ENCODE measurements at places on chromosomes 7 and 10.

GRCh38 chr10:49667991-49668390 is 11.5 kb upstream of the C10orf53 start:
- DNase-seq, result no peak

- DNase-seq, result no peak
Observed at GRCh38 chr7:116380025-116380424, 119.5 kb upstream of the CAV2 start.

GRCh38 chr10:104349623-104350126 is 4.0 kb upstream of the CFAP58 start:
- peak; percentile 41 for DNase-seq

DNA sequence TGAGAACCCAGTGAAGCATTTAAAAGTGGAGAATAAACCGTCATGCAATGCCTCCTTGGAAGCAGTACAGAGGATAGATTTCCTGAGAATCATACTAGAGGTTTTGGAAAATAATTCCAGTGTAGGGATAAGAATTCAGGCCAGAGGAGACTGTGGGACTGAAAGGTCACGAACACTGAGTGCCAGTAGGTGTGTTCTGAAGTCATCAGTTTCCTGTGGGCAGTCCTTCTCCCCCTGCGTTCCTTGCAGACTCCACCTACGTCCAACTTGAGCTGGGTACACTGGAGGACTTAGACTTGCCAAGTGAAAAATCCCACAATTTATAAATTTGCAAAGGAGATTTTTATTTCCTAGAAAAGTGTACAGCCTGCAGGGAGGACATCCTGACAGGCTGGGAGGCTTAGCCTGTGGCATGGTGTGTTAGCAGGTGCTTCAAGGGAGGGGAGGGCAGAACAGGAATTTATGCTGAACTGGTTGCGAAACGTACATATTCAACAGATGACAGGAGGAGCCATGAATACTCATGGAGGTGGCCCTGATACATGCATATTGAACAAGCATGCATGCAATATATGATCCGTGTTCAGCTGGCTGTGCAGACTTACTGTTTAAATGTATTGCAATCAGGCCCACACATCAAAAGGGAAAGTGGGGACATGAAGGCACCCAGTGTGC is 72.9 kb upstream of the POM121L12 start:
- no peak for DNase-seq

DNA sequence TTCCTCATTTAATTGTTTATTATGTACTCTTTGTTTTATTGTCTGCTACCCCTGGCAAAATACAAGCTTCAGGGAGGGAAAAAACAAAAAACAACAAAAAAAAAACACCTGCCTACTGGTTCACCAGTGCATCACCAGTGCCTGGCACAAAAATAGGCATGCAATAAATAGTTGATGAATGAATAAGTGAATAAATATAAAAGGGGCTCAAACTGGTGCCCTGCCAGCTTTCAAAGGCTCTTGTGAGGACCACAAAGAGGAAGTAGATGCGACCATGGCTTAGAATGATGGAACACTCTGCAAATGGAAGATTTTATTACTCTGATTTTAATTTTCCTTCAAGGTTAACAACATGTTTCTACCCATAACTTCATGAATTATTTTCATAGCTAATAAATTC is 213.0 kb upstream of the INHBA start:
- DNase-seq, result no peak

- no peak for DNase-seq
Observed at GRCh38 chr10:52900593-52900992, 128.0 kb upstream of the MBL2 start.

GRCh38 chr10:93495654-93496321 is 624 bp upstream of the CEP55 start:
- DNase-seq, result no peak

GRCh38 chr7:151672716-151673115 is 153.0 kb upstream of the RHEB start:
- no peak for DNase-seq

DNA sequence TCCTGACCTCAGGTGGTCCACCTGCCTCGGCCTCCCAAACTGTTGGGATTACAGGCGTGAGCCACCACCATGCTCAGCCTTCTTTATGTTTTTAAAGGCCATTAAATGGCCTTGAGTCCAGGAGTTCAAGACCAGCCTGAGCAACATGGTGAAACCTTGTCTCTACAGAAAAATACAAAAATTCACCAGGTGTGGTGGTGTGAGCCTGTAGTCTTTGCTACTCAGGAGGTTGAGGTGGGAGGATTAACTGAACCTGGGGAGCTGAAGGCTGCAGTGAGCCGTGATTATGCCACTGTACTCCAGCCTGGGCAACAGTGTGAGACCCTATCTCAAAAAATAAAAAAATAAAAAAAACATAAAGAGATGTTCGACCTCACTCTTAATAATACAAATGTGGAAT is 11.0 kb downstream of the SMO start:
- DNase-seq, result no peak

DNA sequence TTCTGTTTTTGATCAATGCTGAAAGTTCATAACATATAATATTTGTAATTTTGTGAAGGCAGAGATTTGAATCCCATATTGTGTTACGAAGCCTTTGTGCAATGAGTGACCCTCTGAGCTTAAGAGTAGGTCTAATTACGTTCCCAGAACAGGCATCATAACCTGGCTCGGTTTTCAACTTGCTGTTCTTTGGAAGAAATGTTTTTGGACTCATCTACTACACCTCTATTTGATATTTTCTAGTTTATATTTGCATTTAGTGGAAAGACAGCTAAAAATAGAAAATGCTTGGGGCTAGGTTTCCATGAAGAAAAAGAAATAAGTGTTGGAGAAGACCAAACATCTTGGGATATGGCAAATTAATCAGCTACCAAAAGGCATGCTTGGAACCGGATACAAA is 234.8 kb downstream of the AGMO start:
- no peak for DNase-seq

- no peak for DNase-seq
Observed at GRCh38 chr10:69901628-69902505, 100.2 kb downstream of the COL13A1 start.

- DNase-seq, result no peak
Observed at GRCh38 chr7:24825931-24826661, 68.8 kb upstream of the GSDME start.

GRCh38 chr10:10797513-10797912 is 220.2 kb upstream of the CELF2 start:
- no peak for DNase-seq

DNA sequence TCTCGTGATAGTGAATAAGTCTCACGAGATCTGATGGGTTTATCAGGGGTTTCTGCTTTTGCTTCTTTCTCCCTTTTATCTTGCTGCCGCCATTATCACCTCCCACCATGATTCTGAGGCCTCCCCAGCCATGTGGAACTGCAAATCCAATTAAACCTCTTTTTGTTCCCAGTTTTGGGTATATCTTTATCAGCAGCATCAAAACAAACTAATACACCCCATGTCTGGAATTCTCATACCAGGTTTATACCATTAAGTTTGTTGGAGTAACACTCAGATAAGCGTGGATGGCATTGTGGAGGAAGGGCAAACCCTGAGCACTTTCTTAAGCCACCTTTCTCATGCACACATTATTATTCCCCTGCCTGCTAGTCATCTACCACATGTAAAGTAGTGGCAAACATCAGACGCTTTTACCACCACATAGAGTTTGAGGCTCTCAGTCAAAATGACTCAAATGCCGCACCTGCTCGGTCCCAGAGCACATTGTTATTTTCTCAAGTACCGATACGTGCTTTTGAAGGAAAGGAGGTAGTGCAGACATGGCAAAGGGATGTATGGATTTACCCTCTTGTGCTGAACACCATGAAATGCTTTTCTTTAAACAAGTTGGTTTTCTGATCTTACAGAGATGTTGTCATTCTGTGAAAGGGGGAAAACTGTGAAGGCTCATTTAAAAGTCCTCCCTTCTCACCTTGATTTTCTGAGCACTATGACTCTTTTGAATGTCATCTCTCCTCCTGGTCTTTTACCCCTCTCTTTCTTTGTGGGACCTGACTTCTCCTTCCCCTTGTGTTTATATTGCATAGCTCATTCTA is 429.7 kb downstream of the EXOC4 start:
- no peak for DNase-seq

GRCh38 chr10:85177767-85178166 is 849.4 kb downstream of the CCSER2 start:
- no peak for DNase-seq

DNA sequence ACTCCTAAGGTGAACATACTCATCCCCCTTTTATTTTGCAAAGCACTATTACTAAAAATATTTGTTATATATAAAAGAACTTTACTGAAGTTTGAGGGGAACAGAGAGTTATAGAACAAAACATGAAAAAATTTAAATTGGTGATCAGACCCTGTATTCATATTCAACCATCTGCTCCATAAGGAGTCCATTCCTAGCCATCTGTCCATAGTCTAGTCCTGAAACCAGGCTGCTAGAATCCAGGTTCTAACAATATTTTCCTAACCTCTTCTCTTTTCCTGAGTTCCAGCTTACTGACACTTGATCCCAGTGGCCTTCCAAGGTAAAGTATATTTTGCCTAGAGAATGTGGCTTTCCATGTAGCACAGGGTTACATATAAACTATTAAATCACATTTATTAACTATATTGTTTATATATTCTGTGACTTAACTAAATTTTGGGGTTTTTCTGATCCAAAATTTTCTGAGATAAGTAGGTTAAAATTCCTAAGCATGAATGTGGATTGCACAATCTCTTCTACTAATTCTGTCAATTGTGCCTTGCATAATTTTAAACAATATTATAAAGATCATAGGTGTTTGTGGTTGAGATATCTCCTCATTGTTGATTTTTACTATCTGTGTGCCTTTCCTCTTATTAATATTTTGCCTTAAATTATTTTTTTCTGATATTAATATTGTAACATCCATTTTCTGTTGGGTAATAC is 137.6 kb upstream of the MAGI2 start:
- DNase-seq, result no peak

GRCh38 chr7:50807026-50807730 is 24.5 kb upstream of the GRB10 start:
- no peak for DNase-seq

DNA sequence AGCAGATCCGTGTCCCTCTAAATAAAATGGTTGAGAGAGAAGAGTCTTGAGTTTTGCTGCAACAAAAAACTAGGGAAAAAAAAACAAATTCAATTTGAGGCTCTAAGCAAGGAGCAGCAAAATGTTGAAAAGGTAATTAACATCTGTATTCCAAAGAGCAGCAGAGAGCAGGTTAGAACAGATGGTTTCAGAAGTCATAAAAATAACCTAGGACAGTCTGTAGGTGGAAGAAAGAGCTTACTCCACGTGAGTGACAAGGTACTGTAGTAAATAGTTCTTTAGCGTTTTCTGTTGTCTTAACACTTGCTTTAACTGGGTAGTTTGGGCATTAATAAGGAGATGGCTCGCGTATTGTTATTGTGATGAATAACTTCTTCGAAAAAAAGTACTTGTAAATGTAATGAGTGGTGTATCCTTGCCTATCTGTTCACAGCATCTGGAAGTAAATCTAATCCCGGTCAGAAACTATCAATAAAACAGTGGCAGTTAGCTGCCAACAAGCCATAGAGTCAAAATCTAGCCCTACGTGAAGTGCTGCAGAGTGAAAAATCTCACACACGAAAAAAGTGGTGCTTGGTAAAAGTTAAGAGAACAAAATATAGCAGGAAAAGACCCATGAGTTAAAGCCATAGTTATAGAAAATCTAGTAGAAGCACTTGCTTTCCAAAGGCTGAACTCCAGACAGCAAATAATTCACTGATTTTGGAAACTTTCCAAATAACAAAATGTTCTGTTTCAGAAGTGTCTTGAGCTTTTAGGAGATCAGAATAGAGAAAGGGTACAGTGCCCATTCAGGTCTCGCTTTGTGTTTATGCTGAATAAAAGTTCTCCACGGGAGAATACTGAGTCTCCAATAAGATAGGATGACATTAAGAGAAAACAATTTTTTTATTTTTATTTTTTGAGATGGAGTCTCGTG is 49.3 kb upstream of the PARD3 start:
- no peak for DNase-seq

DNA sequence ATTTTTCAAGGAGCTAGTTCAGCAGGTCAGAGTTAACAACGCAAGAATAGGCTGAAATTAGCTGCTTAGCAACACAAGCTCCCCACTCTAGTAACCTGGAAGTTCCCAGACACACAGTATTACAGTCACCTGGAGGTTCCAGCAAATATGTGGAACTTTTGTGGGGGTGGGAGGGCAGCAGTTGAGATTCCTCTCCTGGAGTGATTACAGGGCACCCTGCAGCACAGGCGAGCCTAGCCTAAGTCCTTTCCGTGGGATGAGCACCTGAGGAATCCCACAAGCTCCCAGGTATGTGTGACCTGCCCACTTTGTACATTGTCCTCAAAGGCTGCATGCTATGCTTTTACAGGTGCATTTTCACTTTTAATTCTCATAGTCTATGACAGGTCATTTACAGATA is 13.6 kb downstream of the TPK1 start:
- DNase-seq, result no peak

DNA sequence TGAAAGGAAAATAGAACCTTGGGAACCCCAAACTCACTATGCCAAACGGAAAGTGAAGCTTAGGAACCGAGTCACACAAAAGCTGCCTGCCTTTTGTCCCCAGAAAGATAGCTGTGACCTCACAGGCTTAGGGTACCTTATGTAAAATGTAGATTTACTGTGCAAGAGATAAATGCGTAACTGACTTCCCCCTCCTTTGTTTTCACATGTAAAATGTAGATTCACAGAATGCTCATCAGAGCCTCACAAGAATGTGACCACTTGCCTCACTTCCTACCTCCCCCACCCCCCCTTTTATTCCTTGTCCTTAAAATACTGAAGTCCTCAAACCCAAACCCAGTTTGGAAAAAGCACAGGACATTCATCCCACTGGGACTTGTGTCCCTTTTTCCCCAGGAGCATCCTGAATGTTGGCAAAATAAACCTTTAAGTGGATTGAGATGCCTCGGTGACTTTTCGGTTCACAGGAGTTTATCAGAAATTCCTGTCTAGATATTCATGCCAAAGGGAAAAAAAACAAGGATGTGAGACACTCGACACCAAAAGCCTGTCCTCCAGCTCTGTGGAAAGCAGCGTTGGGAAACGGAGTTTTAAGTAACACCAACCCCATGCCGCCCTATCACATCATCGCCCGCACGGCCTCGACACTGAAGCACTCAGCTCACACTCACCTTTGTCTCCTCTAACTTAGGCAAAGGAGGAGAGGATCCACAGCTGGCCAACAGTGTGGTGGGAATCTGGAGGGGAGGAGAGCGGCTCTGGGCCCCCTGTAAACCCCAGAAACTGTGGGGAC is 45.9 kb downstream of the SVIL start:
- DNase-seq, result no peak

DNA sequence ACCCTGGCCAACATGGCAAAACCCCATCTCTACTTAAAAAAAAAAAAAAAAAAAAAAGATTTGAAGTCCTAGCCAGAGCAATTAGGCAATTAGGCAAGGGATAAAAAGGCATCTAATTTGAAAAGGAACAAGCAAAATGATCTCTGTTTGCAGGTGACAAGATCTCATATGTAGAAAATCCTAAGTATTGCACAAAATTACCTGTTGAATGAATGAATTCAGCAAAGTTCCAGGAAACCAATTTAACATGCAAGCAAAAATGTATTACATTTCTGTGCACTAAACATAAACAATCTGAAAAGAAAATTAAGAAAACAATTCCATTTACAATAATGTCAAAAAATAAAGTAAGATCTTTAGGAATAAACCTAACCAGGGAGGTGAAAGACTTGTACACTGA is 5.2 kb downstream of the PILRB start:
- DNase-seq, result no peak

- no peak for DNase-seq
Observed at GRCh38 chr7:10708447-10708846, 265.2 kb upstream of the PHF14 start.

Measured in GM06990 (cell line).